Activated naive CD8-positive, alpha-beta T cell treated with anti-CD3 and anti-CD28 coated beads, Interleukin-2, amount 50 U/mL, for 16 hours (primary cell): ENCODE measurements at places on chromosomes 7 and 10.

- no peak for DNase-seq
These were observed 223.1 kb upstream of the KLF14 start for GRCh38 chr7:130957137-130957513.

GRCh38 chr7:18693816-18694215, 198.3 kb downstream of the HDAC9 start:
- DNase-seq: no peak

- DNase-seq: no peak
These were observed 15.1 kb upstream of the SLC16A12 start for GRCh38 chr10:89550509-89550908.

DNA sequence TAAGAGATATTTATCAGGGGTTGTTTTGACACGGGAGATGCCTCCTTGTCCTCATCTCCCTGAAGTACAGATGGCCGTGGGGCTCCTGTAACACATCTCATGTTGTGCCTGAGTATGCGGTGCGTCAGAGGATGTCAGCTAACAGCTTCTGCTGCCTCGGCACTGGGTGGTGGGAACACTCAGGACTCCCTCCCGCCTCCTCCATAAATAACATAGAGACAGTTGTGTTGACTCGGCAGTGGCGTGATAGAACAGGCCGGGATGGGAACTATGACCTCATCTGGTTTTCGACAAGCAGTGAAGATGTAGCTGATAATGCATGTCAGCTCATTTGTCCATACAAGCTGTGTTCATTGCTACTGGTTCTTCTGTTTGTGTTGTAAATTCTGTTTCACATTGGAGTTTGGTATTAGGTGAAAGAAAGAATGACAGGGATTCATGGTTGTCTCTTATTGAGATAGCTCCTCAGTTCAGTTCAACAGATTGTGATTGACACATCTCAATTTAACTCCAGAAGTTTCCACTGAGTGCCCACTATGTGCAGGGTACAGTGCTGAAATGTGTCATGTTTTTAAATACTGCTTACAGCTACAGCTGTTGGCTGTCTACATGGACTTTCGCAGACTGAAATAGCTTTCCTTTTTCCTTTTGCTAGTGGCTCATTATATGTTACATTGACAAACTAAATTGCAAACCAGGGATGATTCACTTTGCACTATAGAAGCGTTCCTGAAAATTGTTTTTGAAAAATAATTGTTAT, 87.4 kb downstream of the CHN2 start:
- DNase-seq: no peak

DNA sequence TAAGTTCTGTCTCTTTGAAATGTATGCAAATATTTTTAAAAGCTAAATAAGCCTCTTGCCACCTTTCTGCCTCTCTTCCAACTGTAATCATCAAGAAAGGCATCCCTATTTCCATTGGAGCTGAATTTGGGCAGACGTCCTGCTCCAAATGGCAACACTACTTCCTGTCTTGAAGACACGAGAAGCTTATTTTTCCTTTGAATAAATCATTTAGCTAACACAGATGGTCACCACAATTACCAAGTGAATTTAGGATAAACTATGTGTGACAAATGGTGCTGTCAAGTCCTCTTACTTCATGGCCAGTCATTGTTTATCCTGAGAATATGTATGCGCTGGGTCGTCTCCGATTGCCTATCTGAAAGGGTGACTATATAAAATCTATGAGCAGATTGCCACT, 268.0 kb downstream of the ANKRD7 start:
- DNase-seq: no peak

GRCh38 chr7:140239653-140239935, 62.8 kb upstream of the KDM7A start:
- DNase-seq: no peak

- no peak for DNase-seq
These were observed 12.8 kb downstream of the LBX1 start for GRCh38 chr10:101216207-101217043.

DNA sequence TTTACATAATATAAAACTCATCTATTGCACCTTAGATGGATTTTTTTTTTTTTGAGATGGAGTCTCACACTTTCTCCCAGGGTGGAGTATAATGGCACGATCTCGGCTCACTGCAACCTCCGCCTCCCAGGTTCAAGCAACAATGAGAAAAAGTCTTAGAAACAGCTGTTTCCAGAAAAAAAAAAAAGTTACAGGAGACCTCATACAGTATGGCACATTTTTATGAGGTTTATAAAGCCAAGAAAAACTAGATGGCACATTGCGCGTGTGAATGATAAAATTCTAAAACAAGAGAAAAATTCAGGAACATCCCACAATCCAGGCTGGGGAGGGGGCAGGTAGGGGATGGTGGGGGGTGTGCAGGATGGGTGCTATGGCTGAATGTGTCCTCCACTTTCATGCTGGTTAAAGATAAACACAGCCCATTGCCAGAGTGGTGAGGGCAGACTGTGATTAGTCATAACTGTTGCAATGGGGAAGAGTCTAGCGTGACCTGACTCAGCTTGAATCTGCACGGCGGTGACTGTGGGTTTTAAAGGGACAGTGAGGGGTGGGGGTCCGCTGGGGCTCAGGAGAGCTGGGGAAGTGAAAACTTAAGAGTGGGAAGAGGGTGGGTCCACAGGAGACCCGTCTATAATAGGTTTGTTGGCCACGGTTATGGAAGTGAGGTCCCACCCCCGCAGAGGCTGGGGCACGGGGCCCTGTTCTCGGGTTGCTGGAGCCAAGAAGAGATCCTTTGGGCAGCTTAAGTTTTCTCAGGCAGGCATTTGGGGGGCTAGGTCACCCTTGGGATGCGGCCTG, 11.9 kb upstream of the LRRC27 start:
- no peak for DNase-seq

GRCh38 chr10:78319371-78319770, 285.7 kb downstream of the RPS24 start:
- DNase-seq: no peak

GRCh38 chr10:112650588-112651030, 203.6 kb downstream of the VTI1A start:
- no peak for DNase-seq

GRCh38 chr7:150973571-150974451, 4.3 kb downstream of the KCNH2 start:
- no peak for DNase-seq

- DNase-seq: no peak
These were observed 128.4 kb upstream of the BTBD16 start for GRCh38 chr10:122142641-122143237.

GRCh38 chr10:24465124-24465874, 256.4 kb downstream of the KIAA1217 start:
- no peak for DNase-seq

DNA sequence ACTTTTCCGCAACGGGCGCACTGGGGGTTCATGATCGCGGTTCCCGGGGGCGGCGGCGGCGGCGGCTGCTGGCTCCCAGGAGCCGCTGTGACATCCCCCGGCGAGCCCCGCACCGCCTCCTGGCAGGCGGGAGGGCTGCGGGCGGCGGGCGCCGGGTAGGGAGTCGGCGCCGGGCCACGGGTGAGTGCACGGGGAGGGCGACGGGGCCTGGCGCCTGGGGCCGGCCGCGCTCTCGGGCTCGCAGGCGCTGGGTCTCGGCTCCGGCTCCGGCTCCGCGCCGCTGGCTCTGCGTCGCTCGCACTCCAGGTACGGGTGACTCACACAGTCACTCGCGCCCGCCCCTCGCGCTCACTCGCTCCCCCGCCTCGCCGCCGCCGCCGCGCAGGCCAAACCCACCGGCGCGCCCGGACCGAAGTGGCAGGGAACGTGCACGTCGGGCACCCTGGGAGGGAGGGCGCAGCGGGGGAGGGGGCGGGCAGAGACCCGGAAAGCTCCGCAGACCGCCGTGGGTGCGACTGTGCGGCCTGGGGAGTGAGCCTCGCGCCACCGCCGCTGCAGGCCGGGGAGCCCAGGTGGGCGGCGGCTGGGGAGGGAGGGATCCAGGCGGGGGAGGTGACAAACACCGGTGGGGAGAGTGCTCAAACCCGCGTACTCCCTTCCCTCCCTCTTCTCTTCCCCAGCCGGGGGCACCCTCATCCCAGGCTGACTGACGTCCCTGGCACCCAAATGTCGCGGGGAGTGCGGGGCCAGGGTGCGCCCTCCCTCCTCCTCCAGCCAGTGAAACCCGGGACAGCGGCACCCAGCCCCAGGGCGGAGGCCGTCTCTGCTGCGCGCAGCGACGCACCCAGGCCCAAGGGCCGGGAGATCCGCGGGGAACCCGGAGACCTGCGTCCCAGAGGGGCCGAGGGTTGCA, 276.9 kb upstream of the NEBL start:
- DNase-seq: no peak

DNA sequence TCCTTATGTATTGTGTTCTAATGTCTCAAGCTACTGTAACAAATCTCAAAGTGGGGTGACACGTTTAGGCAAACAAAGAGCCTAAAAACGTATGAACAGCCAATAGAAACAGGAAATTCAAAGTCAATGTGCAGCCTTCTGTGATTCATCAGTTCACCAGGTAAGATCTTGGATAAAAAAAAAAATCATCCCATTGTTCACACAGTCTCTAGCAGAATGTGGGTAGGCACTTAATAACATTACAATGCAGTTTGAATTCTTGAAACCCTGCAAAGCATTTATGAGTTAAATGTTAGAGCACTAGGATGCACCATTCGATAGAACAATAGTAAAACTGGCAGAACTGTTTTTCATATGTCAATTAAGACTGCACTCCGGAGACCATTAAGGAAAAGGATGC, 88.2 kb upstream of the HDAC9 start:
- DNase-seq: no peak

GRCh38 chr7:32364581-32364980, 125.6 kb downstream of the LSM5 start:
- DNase-seq: no peak

- DNase-seq: no peak
These were observed 221.3 kb downstream of the PTPRN2 start for GRCh38 chr7:158366346-158366745.

DNA sequence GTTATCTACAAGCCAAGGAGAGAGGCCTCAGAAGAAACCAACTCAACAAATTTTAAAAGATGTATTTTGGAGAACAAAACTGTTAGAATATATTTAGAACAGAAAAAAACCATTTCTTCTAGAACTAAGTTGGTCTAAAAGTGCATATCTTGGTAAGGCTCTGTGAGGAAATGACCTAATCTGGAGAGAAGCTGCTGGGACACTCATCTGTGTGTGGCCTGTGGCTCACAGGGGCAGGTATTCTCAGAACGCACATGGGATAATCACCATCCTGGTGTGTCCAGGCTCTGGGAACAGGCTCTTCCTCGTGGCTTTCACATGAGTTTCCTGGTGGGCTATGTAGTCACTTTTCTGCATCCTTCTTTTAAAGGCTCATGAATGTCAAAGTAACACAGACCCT, 38.1 kb upstream of the PRSS1 start:
- DNase-seq: no peak

GRCh38 chr10:52212062-52212461, 102.0 kb upstream of the DKK1 start:
- DNase-seq: no peak

DNA sequence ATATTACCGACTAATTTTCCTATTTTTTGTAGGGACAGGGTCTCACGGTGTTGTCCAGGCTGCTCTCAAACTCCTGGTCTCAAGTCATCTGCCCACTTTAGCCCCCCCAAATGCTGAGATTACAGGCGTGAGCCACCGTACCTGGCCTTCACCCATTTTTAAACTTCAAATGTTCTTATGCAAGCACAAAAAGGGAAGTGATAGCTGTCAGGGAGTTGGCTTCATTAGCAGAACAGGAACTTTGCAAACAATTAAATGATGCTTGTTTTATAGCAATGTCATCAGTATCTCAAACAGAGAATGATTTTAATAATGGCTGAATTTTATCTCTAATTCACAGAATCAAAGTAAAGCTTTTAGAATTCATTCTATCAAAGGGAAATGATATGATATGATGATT, 49.8 kb upstream of the FAM171A1 start:
- no peak for DNase-seq

DNA sequence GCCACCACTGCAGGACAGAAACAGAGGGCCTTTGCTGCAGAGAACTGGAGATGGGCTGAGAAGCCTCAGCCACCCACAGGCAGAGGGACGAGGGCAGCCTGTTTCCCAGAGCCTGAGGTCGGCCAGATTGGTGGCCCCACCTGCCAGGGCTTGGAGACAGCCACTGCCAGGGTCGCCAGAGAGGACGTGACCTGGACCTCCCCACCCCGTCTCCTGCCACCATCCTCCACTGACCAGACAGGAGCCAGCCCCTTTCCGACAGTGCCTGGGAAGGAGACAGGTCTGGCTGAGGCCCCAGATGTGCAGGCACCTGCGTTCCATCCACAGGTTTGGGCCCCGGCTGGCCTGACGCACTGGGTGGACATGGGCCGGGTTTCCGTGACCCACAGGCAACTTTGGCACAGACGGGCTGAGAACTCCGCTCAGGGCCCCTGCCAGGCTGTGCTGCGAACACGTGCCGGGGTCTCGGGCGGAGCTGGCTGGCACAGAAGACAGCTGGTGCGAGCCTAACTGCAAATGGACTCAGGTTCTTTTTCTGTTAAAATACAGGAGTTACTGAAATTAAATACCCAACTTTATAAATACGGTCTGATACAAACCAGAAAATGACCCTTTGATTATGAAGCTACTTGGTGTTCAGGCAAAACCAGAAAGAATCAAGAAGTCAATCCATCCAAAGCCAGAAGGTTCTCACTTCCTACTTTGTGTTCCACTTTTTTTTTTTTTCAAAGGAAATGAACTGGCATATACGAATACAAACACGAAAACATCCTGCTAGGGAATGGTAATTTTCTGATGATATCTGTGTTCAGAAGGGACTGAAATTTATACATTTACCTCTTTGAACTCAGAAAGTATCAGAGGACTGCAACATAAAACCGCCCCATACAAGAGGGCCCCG, 6.9 kb downstream of the COX19 start:
- no peak for DNase-seq

DNA sequence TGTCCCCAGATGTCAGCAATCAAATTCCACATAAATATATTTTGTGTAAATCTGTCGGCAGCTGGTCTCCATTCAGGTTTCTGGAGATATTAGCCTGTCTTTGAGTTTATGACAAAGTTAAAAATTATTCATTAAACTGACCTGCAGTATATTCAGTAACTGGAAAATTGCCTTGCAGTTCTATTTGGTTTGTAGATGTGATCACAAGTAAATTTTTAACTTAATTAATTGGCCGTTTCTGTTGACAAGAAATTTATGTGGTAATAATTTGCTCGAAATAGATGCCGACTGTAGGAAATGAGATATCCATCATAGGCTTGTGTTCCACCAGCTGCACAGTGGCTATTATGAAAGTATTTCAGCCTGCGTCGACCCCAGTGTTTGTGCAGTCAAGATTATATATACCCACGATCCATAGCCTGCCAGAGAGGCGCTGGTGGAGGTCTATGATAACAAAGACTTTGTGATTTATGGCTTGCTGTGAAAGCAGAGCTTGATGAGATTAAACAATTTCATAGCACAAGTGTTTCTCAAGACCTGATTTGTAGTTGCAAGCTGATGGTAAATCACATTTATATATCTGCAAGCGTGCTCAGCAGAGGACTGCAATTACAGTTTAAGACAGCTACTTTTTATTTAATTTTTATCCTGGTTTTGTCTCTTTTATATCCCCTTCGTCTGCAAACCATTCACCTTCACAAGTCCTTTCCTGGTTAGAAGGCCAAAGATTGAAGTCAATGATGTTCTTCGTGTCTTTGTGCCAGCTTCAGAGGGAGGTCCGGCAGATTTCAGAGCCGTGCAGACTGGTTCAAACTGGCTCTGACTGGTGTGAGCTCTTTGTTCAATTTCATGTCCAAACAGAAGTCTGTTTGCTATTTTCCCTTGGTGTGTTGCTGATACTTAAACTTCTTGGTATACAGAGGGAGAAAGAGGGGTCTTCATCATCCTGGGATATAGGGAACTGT, 850.9 kb downstream of the LRMDA start:
- no peak for DNase-seq
